ENCODE measurements at places on chromosomes 3 and 15.

- DNase-seq: no peak
These were observed 26.7 kb upstream of the SLC41A3 start for GRCh38 chr3:126110431-126111125.

DNA sequence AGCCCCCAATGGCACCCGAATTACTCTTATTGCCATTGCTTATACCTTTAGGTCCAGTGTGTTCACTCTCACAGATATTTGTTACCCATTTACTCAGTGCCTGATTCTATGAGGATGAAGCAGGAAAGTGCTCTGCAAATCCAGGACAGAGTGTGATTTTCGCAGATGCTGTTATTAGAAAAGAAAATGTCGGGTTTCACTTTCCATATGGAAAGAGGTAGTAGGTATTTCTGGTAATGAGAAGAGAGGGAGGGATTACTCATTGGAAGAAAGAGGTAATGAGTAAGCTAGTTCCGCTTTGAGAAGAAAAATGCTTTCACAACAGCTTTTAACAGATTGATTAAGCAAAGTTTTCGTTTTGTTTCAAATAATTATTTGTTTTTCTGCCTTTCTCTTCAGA is 336.3 kb upstream of the CFAP20DC start:
- DNase-seq: no peak

DNA sequence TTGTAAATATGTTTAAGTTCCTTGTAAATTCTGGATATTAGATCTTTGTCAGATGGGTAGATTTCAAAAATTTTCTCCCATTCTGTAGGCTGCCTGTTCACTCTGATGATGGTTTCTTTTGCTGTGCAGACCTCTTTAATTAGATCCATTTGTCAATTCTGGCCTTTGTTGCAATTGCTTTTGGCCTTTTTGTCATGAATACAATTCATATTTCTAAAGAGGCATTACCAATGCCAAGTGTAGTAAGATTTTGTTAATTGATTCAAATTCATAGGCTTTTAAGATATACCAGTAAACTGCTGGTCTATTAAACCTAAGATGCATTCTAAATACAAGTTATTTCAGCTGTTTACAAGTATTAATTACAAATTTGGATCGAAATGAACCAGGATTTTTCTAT is 31.0 kb downstream of the PIK3R4 start:
- DNase-seq: no peak

DNA sequence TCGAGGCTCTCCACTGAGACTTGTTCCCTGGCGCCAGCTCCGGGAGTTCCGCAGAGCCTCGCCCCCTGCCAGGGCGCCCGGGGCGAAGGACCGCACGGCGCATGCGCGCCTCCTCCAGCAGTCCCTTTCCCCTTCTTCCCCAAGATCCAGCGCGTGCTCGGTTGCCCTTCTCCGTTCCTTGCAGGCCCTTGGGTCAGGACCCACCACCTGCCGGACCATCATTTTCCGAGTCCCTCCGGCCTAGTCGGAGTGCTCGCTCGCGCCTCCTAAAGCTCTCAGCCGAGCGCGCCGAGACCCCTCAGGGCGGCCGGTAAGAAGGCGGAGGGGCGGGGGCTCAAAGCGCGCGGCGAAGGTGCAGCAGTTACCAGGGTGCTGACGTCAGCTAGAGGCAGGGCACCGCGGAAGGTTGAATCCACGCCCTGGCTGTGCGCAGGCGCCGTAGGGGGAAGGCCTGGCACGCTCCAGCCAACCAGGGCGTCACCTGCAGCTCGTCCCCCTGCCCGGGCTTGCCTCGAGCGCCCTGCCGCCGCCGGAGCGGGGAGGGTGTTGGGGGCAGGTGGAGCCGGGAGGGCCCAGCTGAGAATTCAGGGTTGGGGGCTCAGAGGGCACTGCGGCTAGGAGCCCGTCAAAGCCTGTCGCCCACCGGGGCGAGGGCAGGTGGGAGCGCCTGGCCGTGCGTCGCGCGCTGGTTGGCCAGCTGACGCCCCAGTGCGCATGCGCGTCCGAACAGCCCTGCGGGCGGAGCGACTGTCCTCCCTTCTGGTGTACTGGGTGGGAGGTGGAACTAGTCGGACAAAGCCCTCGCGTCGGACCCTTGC is at the start of gene TCAIM:
TSS of gene TCAIM (plus strand) at position 757 of the 818 bp plus-strand sequence. CDS start 16,017 bp downstream, outside the sequence.
- peak; percentile 82 for DNase-seq

DNA sequence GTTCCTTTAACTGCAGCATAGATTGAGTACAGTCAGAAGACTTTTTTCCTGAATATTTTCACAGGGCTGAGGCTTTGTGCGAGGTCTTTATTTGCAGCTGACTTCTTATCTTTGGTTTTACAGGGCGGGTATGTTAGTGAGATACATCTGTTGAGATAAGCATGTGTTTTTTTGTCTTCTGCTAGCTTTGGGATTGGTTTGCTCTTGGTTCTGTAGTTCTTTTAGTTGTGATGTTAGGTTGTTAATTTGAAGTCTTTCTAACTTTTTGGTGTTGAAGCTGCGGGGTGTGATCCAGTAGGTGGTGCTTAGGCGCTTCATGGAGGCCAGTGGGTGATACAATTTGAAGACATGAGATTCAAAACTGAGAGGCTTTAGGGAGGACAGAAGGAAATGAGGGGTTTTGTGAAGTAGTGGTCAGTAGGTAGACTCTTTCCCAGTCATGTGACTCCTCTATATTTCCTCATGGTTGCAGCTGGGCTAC is 67.9 kb upstream of the TNFSF10 start:
- no peak for DNase-seq

- no peak for DNase-seq
These were observed 47.4 kb upstream of the LDHAL6B start for GRCh38 chr15:59159210-59159609.

GRCh38 chr15:40867199-40867598 is 6.8 kb downstream of the RHOV start:
- no peak for DNase-seq

DNA sequence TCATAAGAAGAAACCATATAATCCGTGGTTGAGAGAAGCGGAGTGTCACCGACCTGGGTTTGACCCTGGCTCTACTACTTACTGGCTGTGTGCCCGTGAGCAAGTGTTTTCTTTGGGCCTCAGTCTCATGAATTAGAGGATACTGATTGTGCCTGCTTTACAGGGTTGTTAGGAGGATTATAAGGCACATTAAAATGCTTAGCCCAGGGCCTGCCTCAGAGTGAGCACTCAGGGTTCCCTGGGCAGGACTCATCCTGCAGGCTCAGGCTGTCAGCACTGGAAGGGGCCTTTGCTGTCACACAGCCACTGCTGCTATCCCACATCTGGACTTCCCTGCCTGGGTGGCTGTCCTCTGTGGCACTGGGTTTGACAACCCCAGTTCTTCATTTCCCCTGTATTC is 4.7 kb downstream of the PLA2G4F start:
- DNase-seq: no peak

- no peak for DNase-seq
These were observed 271.5 kb upstream of the TBL1XR1 start for GRCh38 chr3:177468816-177469215.

GRCh38 chr15:34652726-34653033 is 69.2 kb upstream of the GOLGA8B start:
- no peak for DNase-seq

- no peak for DNase-seq
These were observed 15.1 kb downstream of the U2SURP start for GRCh38 chr3:143016321-143016972.

- no peak for DNase-seq
These were observed 143.4 kb upstream of the RASGRP1 start for GRCh38 chr15:38707802-38708671.

DNA sequence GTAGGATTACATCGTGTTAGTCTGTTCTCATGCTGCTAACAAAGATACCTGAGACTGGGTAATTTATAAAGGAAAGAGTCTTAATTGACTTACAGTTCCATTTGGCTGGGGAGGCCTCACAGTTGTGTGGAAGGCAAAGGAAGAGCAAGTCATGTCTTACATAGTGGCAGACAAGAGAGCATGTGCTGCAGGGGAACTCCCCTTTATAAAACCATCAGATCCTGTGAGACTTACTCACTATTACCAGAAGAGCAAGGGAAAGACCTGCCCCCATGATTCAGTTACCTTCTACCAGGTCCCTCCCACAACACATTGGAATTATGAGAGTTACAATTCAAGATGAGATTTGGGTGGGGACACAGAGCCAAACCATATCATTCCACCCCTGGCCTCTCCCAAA is 3.4 kb downstream of the SLC25A26 start:
- no peak for DNase-seq

- no peak for DNase-seq
These were observed 67.3 kb upstream of the GLCE start for GRCh38 chr15:69093127-69093526.

GRCh38 chr3:23811185-23811527 is 5.4 kb downstream of the UBE2E1 start:
- DNase-seq: no peak

GRCh38 chr15:84840741-84841429 is 23.7 kb downstream of the ALPK3 start:
- DNase-seq: no peak

- no peak for DNase-seq
These were observed 53.1 kb downstream of the BOC start for GRCh38 chr3:113264283-113265131.

GRCh38 chr15:76274226-76274625 is 37.0 kb downstream of the ETFA start:
- DNase-seq: no peak

GRCh38 chr15:73051391-73051806 is 864 bp upstream of the NEO1 start:
- no peak for DNase-seq

GRCh38 chr3:12556314-12556689 is 585 bp upstream of the MKRN2 start:
- no peak for DNase-seq

- no peak for DNase-seq
These were observed 36.5 kb downstream of the ALS2CL start for GRCh38 chr3:46656778-46657556.

DNA sequence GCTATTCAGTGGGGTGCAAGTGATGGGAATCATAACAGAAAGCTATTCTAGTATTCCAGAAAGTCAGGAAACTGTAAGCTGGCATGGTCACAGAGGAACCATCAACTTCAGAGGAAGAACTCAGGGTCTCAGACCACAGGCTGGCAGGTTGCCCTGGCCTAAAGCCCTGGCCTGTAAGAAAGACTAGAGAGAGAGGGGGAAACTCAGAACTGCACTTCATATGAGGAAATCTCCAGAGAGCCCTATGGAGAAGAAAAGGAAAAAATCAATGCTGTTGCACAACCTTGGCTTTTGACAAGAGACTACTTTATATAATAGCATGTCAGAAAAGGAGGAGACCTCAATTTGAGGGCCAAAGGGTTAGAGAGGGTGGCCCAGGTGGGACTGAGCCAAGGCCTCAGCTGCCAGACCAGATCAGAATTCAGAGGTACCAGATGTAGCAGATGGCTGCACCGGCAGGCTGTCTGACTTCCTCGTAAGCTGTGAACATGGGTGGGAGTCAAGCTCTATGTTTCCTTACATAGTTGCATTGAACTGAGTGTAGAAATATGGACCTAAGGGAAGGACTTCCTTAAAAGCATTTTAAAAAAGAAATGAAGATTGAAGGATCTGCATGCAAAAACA is 333.8 kb downstream of the PDCD6IP start:
- no peak for DNase-seq

GRCh38 chr3:170056710-170057454 is 19.1 kb downstream of the GPR160 start:
- DNase-seq: no peak

DNA sequence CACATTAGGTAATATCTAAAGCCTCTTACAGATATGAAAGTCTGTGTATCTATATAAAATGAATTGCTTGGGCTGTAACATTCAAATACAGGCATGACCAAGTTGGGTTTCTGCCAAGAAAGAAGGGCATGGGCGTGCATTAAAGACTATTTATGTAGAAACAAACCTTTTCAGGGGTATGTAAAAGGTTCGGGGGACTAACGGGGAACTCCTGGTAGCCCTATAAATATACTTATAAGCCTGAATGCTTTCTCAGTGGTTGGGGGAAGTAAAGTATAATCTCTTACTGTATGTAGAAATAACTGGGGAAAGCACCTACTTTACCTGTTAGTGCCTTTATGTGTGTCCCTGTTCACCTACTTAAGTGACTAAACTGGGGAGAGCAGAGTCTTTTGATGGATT is 154.5 kb upstream of the TBL1XR1 start:
- no peak for DNase-seq

- DNase-seq: no peak
These were observed 27.6 kb downstream of the SUCNR1 start for GRCh38 chr3:151900884-151901643.

- no peak for DNase-seq
These were observed 96.8 kb downstream of the ZNF385D start for GRCh38 chr3:21654241-21654640.

DNA sequence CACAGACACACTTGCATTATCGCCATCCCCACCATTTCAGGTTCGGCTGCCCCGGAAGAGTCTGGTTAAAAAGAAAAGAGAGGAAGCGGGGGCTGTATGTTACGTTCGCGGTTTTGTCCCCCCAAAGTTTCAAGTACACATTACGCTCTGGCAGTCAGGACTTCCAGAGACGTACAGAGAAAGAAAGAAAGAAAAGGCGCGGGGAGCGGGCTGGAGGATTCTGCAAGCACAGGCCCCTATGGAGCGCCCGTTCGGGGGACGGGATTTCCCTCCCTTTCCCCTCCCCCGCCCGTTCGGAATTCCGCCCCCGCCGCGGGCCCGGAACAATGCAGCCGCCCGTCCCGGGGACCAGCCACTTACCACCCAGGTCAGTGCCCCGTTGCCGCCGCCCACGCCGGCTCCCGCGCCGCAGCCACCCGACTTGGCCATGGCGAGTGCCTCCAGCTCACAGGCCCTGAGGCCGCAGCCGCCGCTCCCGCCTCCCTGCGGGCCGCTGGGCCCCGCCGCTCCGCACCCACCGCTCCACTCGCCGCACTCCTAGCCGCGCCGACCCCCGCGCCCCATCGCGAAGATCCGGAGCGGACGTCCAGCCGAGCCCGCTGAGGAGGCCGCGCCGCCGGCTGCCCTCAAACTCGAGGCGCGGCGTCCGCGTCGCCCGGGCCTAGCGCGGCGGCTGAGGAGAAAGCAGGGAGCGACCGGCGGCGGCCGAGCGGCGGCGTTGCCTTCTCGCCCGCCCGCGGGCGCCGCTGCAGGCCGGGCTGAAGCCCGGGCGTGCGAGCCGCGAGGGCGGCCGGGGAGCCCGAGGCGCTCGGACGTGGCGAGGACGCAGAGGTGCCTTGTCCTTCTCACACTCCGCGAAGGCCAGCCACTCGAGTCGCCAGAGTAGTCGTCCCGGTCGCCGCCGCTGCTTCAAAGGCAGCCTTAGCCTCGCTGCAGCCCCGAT is 567 bp downstream of the TOP2B start:
- no peak for DNase-seq

All from non-pigmented ciliary epithelial cell (primary cell).